ENCODE measurements at places on chromosomes 7 and 10. TPM values are rescaled to one million over a fixed set of nuclear protein-coding genes. Genes with fewer than 3 reads are reported as not detected.

The PDE1C gene
- 2.4 TPM for total RNA-seq

The CADPS2 gene
- total RNA-seq: 50.4 TPM

The TTYH3 gene
- total RNA-seq: 30.1 TPM

The ZSCAN21 gene
- total RNA-seq: 24.6 TPM

The PLXNA4 gene
- 2.8 TPM for total RNA-seq

The NFKB2 gene
- total RNA-seq: 22.5 TPM

The FXYD4 gene
- not detected for total RNA-seq

The AGBL3 gene
- 1.4 TPM for total RNA-seq

The GPR85 gene
- 2.6 TPM for total RNA-seq

The PPP1R3C gene
- total RNA-seq: 10.6 TPM

The TSC22D4 gene
- total RNA-seq: 77.6 TPM

The CHAT gene
- total RNA-seq: 0.40 TPM
